ENCODE measurements at places on chromosomes 4 and X.

DNA sequence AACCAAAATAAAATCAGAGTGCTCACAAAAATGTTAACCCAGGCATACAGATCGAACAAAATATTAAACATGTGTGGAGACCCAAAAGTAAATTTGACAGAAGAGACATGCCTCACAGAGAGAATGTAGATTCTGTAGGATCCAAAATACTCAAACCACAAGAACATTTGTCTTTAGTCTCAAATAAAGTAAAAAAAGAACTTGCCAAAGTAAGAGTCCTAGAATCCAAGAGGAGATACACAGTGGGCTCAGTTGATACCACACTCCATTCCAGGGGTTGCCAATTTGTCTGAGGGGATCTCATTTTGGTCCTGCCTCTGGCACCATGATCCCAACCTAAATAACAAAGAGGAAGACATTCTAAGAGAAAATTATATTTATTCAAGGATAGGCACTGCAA is 316.4 kb downstream of the GALNTL6 start:
- no peak for DNase-seq

- no peak for DNase-seq
These were observed 274.7 kb upstream of the FGF13 start for GRCh38 chrX:138986235-138986634.

DNA sequence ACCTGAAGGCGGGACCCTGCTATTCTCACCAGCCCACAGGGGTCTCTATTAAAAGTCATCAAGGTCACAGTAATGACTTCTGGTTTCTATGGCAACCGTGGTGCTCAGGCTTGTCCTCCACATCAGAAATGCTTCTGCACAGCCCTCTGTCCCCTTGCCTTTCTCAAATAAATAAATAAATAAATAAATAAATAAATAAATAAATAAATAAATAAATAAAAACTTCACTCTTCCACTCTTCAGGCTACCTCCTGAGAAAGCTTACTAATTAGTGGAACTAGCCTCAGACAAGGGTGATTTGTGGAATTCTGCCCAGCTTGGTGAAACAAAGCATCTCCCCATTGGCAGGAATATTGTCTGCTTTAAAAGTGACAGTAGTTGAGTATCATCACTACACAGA is 5.5 kb upstream of the RAB40A start:
- DNase-seq, result no peak

DNA sequence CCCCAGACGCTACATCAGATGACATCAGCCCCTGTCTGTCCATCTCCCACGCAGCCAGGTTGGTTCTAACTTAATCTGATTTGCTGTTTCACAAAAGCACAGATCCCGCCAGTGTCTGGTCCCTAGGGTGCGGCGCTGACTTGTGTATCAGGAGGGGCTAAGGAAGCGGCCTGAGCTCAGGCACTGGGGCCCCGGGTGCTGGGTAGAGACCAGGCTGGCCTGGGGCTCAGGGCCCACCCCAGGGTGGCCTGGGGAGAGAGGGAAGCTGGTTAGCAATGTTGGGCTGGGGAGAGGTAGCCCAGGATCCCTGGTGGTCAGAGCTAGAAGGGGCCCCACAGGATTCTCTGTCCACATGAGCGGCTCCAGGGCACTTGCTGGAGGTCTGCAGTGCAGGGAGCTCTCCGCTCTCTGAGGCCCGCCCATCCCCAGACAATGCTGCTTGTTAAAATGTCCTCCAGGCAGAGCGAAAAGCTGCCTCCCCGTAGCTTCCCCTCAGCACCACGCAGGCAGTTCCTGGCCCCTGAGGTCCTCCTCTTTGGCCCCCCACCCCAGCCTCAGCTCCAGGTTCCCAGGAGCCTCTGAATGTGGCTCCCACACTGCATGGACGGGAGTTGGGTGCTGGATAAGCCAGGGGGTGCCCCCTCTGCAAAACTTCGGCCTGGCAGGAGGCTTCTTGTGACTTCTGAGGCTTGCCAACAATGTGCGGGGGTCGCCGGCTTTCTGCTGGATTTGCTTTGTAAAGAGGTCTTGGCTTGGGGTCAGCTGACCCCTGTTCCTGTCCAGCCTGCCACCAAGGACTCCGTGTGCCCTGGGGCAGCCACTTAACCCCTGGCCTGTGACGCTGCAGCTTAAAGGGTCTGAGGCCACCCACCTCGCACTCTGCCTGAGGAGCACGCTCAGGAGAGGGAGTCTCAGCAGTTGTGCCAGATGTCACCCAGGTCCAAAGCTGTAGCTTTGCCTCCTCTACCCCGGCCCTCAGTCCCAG is 112.9 kb downstream of the CPZ start:
- DNase-seq, result no peak

DNA sequence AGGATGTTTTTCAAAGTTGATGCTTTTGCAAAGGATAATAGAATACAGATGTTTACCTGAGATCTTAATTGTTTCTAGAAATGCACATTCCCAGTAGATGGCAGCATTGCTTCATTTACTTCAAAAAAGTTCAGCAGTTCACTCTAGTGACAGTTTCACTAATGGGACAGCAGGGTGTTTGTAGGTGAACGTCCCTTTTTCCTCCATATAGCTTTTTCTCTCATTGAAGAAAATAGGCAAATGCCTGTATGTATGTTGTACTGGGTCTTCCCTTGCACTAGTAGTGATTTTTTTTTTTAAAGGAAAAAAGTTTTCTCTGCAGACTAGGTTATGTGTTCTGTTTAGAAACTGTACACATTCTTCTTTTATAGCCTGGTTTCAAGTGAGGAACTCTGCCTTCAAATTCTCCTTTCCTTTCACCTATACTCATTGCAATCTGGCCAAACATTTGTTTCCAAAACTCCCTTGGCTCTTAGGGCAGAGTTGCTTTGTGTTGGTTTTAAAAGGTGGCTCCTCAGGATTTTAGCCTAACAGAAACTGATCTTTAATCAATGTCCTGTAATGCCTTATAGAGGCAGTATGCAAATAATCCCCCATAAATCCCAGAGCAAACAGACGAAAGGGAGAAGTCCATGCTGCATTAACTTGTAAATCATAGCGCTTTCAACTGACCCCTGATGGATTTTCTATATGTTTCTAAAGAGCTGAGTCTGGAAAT is 86.3 kb downstream of the EGF start:
- DNase-seq, result no peak

DNA sequence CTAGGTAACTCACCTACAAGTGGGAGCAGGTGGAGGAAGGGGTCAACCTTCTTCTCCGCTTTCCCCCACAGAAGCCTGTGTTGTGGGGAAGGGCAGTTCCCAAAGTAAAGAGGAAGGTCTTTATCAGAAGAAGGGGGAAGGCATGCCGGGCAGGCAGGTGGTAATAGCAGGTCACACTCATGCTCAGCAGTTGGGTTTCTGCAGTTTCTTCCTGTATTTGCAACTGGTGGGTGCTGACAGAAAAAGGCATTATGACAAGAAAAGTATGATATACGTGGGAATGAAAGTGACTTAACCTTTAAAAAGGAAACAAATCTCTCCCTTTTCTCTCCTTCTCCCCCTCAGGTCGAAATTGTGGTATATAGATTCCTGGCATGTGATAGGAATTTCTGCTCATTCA is 3.7 kb downstream of the MTMR1 start:
- DNase-seq, result no peak

DNA sequence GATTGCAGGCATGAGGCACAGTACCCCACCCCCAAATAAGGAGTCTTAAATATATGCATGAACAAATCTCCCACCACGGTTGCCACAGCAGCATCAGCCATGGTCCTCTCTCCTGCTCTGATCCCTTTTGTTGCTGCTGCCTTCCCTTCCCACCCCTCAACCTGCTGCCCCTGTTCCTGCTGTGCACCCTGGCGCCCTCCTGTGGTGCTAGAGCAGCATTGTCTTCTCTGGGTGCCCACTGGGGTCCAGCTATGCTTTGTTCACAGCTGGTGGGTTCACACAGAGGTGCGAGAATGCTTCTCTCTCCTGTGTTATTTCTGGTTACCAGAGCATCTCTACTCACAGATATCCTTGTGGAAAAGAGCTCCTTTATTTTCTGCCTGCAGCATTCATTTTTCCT is 116.2 kb downstream of the GATB start:
- no peak for DNase-seq

GRCh38 chr4:26804925-26805324 is 55.7 kb upstream of the STIM2 start:
- DNase-seq, result no peak

DNA sequence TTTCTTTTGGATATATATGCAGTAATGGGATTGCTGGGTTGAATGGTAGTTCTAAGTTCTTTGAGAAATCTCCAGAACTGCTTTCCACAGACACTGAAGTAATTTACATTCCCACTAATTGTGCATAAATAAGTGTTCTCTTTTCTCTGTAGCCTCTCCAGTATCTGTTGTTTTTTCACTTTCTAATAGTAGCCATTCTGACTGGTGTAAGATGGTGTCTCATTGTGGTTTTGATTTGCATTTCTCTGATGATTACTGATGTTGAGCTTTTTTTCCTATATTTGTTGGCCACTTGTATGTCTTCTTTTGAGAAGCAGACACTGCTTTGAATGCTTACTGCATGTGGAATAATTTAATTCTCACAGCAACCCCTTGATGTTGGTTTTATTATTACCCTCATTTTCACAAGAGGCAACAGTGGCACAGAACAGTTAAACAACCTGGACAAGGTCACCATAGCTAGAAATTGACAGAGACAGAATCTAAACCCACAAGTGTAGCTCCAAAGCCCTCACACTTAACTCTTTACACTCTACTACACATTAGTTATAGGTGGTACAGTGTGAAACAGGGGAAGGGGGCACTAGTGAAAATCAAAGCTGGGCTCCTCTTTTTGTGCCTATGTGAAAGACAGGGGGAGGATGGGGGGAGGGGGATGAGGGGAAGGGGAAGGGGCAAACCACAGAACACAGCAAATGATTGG is 96.1 kb downstream of the REELD1 start:
- DNase-seq, result no peak

- DNase-seq, result no peak
These were observed 260.7 kb downstream of the COL25A1 start for GRCh38 chr4:109041463-109042360.

GRCh38 chrX:100931925-100932285 is 3.2 kb upstream of the XKRX start:
- DNase-seq, result no peak

DNA sequence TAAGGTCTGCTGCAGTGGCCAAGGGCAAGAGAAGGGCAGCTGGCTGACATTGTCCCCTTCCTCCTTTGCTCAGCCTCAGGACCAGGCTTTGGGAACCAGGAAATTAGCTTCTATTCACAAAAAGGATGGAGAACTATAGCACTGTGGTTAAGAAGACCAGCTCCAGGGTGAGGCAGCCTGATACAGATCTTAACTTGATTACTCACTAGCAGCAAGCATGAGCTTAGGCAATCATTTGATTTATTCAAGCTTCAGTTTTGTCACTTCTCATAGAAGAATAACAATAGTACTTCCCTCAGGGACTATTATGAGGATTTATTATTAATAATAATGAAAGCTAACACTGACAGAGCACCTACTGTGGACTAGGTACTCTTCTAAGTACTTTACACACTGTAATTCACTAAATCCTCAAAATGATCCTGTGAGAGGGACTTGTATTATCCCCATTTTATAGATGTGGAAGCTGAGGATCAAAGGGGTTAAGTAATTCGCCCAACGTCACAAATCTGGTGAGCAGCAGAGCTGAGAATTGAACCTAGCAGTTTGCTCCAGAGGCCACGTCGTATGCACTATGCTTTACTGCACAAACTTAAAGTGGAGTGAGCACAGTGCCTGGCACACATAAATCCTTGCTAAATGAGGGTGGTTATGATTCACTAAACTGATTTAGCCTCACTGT is 130.4 kb upstream of the PAK3 start:
- DNase-seq, result no peak

DNA sequence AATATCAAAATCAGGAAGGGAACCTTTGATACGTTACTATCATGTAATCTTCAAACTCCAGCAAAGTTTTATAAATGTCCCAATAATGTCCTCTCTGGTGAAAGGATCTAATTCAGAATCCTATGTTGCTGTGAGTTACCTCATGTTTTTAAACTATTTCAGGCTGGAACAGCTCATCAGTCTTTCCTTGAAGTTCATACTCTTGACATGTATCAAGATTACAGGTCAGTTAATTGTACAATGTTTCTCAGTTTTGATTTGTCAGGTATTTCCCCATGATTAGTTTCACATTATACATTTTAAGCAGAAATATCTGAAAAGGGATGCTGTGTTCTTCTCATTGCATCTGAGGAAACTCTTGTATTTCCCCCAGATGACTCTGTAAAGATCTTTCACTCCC is 136.5 kb upstream of the HS3ST1 start:
- DNase-seq, result no peak

DNA sequence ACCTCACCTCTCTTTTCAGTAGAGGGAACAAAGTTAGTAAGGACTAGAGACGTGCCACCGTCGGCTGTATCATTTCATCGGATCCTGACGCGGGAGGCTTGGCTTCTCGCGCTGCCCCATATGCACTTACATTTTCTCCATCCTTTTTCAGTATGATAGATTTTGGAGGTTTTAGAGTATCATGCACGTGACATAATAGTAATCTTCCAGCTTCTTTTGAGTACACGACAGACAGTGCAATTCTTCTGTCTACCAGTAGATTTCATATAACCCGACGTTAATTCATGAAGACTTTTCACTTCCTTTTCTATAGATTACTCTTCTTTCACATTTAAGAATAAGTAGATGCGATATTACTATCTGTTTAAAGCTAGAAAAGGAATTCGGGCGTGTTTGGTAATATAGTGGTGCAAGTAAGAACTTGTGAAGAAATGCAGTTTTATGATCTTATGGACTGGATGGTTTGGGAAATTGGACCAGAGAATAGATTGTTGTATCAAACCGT is 1.0 kb downstream of the CDS1 start:
- DNase-seq, result no peak

- no peak for DNase-seq
These were observed 867.6 kb upstream of the PCDH7 start for GRCh38 chr4:29852537-29852936.

- no peak for DNase-seq
These were observed 40.5 kb downstream of the AFF2 start for GRCh38 chrX:148540671-148541583.

- peak; percentile 56 for DNase-seq
These were observed 339.8 kb upstream of the GATB start for GRCh38 chr4:152100379-152101201.
